PC-9 (cell line): ENCODE measurements at places on chromosomes 6 and 20. TPM values are rescaled to one million over a fixed set of nuclear protein-coding genes. Genes with fewer than 3 reads are reported as not detected.

GRCh38 chr6:29981211-29981812, 39.0 kb downstream of the HLA-A start:
- no peaks in the 10 kb centered on the region for H3K27me3 ChIP-seq
- peaks cover 10% of the 10 kb centered on the region for H3K4me1 ChIP-seq
- DNase-seq, result no peak
- H3K36me3 ChIP-seq, result no peaks in the 10 kb centered on the region

KIAA0408 gene
- total RNA-seq, result not detected in 2 replicates

DNA sequence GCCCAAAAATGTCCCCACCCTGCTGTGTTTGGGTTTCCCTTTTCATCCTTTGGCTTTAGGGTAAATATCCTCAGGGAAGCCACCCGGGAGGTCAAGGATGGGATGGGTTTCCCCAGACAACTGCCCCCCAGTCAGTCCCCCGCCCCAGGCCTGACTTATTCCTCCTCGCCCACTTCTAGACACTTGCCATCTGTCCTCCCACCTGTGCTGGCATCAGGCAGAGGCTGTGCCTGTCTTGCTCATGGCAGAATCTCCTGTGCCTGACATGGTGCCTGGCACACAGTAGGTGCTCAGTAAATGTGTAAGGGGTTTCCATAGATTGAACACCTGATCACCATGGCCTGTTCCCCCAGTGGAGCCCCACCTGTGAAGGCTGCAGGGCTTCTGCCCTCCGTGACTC, 141.8 kb downstream of the PHACTR3 start:
- H3K4me3 ChIP-seq, result no peak overlapping the region
- no peaks in the 10 kb centered on the region for H3K4me1 ChIP-seq
- H3K36me3 ChIP-seq, result no peaks in the 10 kb centered on the region
- DNase-seq, result no peak
- no peak overlapping the region for H3K27ac ChIP-seq
- peaks cover 100% of the 10 kb centered on the region for H3K27me3 ChIP-seq

GRCh38 chr6:159919011-159919511, 28.3 kb downstream of the MAS1 start:
- no peak for DNase-seq
- no peak overlapping the region for H3K27ac ChIP-seq
- H3K4me3 ChIP-seq, result no peak overlapping the region
- H3K36me3 ChIP-seq, result no peaks in the 10 kb centered on the region
- H3K27me3 ChIP-seq, result peaks cover 45% of the 10 kb centered on the region

- H3K27me3 ChIP-seq, result no peaks in the 10 kb centered on the region
- H3K36me3 ChIP-seq, result no peaks in the 10 kb centered on the region
- no peak overlapping the region for H3K27ac ChIP-seq
- no peak for DNase-seq
- no peak overlapping the region for H3K4me3 ChIP-seq
Observed at GRCh38 chr20:23207826-23208540, 121.9 kb upstream of the CD93 start.
